ENCODE measurements at places on chromosomes 6 and 20.

- no peak for DNase-seq
These were observed 18.5 kb upstream of the MTRES1 start for GRCh38 chr6:107009499-107009898.

GRCh38 chr6:41626917-41627316 is 11.4 kb upstream of the MDFI start:
- no peak for DNase-seq

GRCh38 chr6:43771210-43771857 is 1.3 kb downstream of the VEGFA start:
- DNase-seq, result peak; percentile 47

DNA sequence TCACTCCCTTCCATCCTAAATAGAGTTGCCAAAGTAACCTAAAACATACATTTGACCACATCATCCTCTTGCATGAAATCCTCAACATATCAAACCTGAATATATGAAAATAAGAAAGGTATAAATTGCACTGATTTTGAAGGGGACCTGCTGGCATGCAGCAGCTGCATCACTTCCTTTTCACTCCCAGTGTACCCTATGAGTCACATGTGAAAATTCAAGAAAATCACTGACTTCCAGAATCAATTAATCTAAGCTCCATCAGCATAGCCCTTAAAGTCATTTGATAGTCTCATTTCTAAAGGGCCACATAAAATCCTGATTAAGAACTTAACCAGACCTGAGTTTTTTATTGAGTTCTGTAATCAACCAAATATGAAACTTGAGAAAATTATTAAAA is 24.3 kb downstream of the SNX14 start:
- no peak for DNase-seq

DNA sequence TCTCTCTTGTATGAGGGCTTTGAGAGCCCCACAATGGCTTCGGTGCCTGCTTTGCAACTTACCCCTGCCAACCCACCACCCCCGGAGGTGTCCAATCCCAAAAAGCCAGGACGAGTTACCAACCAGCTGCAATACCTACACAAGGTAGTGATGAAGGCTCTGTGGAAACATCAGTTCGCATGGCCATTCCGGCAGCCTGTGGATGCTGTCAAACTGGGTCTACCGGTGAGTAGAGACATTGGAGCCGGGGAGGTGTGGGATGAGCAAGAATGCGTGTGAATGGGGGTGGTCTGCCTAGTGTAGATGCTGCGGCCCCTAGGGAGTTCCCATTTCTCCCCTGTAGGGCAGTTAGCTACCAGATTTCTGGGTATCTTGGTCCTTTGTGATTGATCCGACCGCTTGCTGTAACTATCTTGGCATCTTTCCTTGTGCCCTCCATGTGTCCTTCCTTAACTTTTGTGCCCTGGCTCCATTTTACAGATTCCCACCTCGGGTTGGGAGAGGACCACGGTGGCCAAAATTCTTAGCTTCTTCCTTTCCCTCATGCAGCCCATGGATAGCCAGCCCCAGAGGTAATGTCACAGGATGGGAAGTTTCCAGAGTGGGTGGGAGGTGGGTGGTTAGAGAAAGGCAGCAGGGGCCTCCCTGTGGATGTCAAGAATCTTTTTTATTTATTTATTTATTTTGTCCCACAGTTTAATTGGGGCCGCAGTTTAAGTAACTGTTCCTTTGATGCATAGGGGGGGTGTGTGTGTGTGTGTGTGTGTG is 6.3 kb downstream of the BRD2 start:
- no peak for DNase-seq

Measured in T-cell (primary cell).